ENCODE measurements at places on chromosomes 2 and 18.

DNA sequence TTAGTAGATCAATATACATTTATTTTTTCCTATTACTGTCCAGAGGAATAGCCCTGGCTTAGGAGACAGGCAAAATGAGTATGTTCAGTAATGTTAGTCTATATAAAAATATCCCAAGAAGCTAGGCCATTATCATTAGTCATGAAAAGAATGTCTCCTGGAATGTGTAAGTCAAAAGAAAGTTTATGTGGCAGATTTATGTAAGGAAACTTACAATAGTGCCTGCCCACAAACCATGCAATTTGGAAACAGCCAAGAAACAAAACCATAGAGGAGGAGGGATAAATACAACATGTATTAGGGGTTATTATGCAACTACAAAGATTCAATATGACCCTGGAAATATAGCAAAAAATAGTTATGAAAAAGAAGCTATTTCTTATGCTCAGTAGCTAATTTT, 96.3 kb downstream of the NOL4 start:
- DNase-seq: no peak

DNA sequence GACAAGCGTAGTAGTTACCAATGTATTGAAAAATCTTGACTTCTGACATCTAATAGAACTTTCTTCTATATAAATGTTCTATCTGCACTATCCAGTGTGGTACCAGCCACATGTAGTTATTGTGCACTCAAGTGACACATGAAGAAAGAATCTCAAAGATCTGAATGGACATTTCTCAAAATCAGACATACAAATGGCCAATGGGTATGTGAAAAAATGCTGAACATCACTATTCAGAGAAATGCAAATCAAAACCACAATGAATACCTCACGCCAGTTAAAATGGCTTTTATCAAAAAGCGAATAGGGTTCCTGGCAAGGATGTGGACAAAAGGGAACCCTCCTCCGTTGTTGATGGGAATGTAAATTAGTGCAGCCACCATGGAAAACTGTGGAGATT, 37.5 kb upstream of the SMCHD1 start:
- no peak for DNase-seq

DNA sequence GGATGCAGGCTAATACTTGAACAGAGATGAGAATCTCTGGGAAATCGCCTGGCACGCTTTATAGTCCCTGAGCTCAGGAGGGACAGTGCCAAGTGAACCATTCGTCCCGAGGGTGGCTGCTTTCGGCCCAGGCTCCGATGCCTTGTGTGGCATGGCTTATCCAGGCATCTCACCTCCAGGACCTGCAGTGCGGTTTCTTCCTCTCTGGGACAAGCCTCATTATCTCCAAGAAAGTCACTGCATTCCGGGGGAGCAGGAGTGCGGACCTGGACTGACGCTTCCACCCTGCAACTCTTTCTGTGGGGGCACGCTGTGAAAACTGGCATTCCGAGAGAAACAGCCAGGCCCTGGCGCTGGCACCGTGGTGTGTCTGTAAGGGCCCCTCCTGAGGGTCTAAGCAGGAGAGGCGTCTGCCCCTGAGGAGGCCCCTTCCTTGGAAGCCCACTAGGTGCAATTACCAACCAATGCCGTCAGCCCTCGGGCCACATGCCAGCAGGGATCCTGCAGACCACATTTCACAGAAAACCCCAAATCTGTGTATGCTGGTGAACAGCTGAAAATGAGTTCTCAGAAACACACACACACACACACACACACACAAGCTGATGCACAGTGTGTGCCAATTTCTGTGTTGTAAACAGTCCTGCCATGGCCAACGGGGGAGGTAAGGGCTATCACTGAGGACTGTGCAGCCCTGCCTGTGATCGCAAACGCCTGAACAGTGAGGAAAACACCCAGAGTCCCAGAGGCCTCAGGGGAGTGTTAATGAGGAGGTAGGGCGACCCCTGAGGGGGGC, 351.9 kb upstream of the SALL3 start:
- no peak for DNase-seq

DNA sequence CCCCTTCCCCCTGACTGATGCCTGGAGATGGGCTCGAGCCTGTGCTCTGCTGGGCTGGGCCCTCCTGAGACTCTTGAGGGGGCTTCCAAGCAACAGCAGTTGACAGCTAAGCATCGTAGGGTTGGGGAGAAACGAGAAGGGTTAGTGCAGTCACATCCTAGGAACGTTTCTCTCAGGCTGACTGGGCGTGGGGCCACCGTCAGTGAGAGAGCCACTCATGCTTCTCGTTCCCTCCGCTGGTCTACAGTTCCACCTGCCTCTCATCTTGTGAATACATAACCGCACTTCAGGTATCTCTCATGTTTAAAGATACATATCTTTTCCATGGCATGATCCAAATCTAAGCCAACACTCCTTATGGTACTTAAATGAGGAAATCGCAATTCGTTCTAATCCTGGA, 66.4 kb downstream of the TRAPPC12 start:
- no peak for DNase-seq

DNA sequence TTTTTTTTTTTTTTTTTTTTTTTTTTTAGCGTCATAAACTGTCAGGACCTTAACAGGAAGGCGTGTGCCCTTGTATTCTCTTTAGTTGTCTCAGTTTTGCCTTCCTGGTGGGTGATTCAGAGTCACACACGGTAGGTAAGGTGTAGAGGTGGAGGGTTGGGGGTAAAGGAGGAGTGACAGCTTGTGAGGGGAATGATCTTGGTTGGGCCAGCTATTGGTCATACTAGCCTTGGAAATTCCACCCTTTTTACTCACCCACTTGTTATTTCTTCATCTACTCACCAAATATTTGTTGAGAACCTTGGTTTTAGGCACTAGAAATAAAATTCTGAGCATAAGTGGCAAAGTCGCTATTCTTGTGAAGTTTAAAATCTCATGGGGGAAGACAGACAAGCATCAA, 22.2 kb downstream of the SMIM21 start:
- DNase-seq: no peak

DNA sequence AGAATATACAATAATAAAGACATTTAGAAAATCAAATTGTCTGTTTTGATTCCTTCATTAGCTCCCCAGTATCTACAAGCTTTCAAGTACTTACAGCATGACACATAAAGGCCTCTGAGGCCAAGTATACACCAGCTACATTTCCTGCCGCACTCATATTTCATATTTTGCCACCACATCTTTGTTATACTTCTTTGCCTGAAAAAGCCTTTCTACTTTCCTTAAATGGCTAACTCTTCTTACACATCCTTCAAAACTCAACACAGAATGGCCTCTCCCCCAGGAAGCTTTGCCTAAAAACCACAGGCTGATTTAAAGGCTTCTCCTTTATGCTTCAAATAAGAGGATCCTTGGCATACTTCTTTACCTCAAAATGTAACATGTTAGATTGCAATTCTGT, 4.5 kb downstream of the STK17B start:
- no peak for DNase-seq
